ENCODE measurements at places on chromosomes 5 and 9.

DNA sequence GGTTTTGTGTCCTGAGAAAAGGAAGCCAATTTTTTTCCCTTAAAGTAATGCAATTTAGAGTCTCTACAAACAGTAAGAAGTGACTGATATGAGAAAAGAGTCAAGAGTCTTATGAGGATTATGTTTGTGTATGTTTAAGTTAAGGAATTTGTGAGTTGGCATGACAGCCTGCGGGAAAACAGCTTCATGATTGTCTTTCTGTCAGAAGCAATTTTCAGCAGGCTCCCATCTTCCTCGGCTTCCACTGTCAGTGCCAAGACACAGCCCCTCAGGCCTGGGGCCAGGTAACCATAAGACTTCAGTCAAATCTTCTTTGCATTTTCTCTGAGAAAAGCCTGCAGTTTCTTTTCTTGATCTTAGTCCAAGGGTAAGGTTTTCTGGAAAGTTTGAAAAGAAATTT lies 17.0 kb upstream of the SELENOP start:
- no peak for DNase-seq

GRCh38 chr9:22055090-22055489 lies 46.0 kb upstream of the CDKN2B start:
- no peak for DNase-seq

- DNase-seq = no peak
These were observed 103.5 kb downstream of the CDC42SE2 start for GRCh38 chr5:131367219-131367860.

- no peak for DNase-seq
These were observed 50.3 kb downstream of the CPLANE1 start for GRCh38 chr5:37198842-37199241.

DNA sequence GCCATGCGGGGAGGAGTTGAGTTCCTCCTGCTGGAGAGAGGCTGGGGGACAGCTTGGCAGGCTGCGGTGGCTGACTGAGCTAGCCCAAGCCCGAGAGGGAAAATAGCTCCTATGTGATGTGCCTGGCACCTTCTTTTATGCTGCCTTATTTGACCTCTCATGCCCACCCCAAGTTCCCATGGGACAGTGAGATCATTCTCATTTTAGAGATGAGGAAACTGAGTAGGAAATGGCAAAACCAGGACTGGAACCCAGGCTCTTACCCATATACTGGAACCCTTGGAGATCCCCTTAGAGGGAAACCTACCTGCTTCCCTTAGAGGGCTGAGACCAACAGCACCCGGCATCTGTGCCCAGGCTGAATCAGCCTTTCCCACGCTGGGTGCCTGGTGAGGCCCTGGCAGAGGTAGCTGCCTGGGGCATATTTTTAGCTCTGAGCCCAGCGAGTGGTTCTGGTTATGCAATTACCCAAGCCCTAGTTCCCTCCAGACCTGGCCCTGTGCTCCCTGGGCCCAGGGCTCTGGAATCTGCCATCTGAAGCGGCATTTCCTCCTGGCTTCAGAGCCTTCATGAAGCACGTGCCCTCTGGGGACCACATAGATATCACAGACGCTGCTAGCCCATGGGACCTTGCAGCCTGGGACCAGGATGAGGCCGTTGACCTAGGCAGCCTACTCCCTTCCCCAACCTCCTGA lies 23.6 kb downstream of the COL27A1 start:
- no peak for DNase-seq

DNA sequence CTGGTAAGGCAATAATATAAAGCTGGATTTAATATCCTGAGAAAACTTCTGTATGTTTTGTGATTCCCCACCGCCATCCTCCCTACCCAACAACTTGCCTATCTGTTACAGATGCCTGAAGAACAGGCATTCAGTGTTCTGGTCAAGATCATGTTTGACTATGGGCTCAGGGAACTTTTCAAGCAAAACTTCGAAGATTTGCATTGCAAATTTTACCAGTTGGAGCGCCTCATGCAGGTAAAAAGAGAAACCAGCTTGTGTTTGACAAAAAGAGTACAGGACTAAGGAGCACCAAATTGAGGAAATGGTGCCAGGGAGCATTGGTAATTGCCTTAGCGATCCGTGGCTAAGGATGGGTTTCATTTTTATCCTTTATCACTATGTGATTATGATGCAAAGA lies 40.0 kb downstream of the GPR21 start:
- DNase-seq = no peak

- DNase-seq = no peak
These were observed 193.9 kb downstream of the SYK start for GRCh38 chr9:90995516-90995915.

DNA sequence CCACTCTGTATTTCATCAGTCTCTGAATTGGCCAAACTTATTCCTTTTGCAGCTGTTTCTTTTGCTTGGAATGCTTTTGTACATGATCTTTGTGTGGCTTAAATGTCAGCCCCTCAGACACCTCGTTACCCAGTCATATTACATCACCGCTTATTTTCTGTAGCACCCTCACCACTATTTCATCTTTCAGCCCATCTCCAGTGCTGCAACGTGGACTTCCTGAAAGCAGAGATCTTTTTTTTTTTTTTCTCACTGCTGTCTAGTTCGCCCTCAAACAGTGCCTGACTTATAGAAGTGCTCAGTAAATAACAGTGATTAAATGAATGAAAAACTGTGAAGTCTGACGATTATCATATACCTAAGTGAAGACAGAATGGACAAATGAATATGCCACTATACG lies 835 bp downstream of the SRA1 start:
- DNase-seq = peak; percentile 38

DNA sequence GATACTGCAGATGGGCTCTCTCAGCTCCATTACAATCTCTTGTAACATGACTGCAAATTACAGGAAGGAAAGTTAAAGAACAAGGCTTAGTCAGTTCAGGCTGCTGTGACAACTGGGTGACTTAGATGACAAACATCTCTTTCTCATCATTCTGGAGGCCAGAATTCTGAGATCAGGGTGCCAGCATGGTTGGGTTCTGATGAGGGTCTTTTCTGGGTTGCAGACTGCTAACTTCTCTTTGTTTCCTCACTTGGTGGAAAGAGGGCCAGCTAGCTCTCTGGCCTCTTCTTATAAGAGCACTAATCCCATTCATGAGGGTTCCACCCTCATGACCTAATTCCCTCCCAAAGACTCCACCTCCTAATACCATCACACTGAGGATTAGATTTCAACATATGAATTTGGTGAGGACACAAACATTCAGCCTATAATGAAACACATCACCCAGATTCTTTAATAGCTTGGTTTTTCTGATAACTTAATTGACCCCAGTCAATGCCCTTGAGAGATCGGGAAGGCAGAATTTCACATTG lies 73.6 kb upstream of the MAMDC2 start:
- DNase-seq = no peak

DNA sequence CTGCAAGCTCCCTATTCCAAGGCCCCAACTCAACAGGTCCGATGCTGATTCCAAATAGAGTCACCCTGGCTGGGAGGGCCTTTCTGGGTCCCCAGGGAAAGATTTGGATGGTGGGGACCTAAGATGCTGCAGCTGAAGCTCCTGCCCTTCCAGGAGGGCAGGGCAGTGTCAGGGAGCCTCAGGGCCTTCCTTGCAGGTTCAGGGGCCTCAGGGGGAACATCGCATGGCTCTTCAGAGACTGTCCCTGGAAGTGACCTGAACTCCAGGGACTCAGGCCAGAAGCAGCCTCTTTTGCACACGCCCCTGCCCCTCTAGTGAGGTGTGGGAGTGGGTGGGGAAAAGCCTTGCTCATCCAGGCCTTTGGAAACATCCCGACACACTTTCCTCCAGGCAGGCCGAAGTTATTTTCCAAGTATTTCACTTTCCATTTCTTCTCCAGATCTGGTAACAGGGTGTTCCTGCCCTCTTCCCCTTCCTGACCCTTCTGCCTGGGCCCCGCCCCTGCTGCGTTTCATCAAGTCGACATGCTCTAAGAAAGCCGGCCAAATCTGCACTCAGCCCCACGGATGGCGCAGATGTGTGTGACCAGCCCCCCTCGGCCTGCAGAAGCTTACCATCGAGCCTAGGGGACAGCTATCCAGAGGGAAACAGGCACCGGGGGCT lies 159.5 kb downstream of the FGF18 start:
- no peak for DNase-seq

GRCh38 chr5:35904443-35905132 lies 33.8 kb downstream of the CAPSL start:
- no peak for DNase-seq

- DNase-seq = no peak
These were observed 24.5 kb downstream of the AGTPBP1 start for GRCh38 chr9:85717220-85717619.

- DNase-seq = no peak
These were observed 22.2 kb downstream of the HMCN2 start for GRCh38 chr9:130287736-130288135.

GRCh38 chr5:177493795-177494345 lies 3.5 kb downstream of the PDLIM7 start:
- DNase-seq = no peak

GRCh38 chr5:167850911-167851310 lies 440.5 kb upstream of the WWC1 start:
- DNase-seq = no peak

DNA sequence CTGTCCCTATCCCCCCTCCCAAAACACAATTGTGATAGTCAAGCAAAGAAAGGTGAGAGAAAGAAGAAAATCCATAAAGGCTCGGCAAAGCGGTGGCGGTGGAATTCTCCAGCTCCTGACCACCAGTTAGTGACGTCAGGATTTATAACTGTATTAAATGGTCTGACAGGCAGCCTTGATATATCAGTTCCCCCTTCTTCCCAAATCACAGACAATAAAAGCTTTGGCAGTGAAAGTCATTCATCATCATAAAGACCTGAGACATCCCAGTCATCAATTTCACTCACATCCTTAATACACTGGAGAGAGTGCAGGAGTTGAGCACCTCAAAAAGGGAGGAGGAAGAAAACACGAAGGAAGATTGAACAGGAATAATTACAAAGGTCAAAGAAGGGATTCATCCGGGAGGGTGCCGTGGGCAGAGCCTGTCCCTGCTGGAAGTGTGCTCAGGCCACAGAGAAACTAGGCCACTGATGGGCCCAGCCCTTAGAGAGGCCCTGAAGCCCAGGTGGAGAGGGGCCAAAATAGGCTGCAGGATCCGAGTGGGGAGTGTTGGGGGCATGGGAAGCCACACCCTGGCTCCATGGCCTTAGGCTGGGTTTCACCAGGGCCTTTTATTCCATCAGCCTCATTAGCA lies 131.9 kb downstream of the PAX5 start:
- DNase-seq = no peak

DNA sequence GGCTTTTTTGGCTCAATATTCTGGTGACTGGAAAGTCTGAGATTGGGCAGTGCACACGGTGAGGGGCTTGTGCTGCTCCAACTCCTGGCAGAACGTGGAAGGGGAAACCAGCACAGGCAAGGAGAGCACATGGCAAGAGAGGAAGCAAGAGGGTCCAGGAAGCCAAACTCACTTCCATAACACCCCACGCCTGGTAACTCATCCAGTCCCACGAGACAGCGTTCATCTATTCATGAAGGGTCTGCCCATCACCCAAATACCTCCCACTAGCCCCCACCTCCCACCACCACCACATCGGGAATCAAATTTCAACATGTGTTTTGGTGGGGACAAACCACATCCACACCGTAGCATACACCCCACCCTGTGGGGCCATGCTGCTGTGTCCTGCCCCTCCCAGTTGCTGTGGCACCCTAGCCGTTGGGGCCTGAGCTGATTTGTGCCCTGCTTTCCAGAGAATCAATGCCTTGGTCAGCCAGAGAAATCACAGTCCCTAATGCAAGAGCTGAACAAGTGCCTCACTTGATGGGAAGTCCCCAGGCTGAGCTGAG lies 27.3 kb downstream of the PROP1 start:
- DNase-seq = no peak

- no peak for DNase-seq
These were observed 64.0 kb upstream of the FOXE1 start for GRCh38 chr9:97788763-97789663.

DNA sequence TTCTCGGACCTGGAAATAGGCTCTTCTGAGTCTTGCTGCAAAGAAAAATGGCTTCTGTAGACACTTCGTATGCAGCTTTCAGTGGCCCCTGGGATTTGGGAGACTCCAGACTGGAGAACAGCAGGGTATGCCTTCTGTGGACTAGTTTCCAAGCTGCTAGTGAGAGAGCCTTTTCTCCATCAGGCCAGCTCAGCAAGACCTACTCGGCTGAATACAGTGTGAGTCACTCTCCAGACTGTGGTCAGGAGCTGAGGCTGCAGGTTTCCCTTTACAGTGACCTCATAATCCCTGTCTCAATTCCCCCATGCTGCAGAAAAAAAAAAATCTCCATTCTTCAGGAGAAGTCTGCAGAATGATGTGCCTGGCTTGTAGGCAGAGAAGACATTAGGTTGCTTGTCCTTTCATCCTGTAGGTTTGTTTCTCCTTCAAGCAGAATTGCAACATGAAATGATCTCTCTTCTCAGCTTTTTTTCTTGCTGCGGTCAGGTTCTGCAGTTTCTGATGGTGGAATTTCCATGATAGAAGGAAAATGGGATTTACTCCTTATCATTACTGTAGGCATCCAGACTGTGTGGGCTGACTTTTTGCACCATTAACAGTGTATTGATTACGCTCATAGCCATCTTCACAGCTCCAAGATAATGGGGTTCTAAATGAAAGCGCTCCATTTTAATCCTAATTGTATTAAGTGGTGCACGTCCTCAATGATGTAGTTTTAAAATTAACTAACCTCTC lies 78.3 kb upstream of the TNFSF8 start:
- DNase-seq = no peak

DNA sequence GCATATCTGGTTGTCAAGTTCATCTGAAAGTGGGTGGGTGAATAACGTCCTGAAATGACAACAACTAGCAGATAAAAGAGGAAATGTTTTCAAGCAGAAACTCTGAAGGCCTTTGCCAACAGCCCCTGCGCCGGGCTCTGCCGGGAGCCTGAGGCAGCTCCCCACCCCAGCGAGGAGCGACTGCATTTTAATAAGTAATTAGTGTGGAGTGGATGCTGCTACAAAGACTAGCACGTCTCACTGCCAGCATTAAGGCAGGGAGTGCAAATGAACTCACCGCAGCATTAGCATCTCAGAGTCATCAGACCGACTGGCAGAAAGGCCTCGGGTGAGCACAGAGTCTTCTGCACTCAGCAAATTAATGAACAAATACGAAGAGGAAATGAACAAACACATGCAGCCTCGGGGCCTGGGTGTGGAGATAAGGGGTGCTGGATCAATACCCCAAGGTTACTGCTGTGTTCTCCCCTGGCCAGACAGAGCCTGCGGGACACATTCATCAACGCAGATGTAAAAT lies 63.8 kb downstream of the VAV2 start:
- DNase-seq = no peak

GRCh38 chr9:116791326-116791725 lies 104.2 kb downstream of the TRIM32 start:
- DNase-seq = no peak

GRCh38 chr5:151895660-151896030 lies 29.0 kb downstream of the GLRA1 start:
- DNase-seq = no peak

DNA sequence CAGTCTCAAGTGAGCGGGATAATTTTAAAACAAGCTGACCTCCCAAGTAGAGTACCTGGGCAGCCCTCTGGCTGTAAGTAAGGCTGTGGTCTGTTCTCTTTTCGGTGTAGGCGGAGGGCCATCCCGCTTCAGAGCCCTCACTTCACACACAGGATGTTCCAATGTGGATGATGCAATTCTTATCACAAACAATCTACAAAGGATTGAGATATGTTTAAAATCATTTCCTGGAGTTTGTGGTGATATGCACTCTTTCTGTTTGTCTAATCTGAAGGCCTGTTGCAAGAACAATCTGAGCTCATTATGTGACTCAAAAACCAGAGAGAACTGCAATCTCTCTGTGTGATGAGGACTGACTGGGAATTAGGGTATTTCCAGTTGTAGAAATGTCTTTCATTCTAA lies 42.5 kb downstream of the ITGA2 start:
- DNase-seq = peak; percentile 84
